SK-MEL-5 (cell line): ENCODE measurements at places on chromosomes 7 and 10. TPM values are rescaled to one million over a fixed set of nuclear protein-coding genes. Genes with fewer than 3 reads are reported as not detected.

Gene CHPF2
- total RNA-seq, result 44.0 and 45.7 TPM in 2 replicates

Gene PDK4
- 304 and 331 TPM in 2 replicates for total RNA-seq

Gene FXYD4
- total RNA-seq, result not detected in 2 replicates

Gene CDHR3
- 3.1 and 5.1 TPM in 2 replicates for total RNA-seq

DNA sequence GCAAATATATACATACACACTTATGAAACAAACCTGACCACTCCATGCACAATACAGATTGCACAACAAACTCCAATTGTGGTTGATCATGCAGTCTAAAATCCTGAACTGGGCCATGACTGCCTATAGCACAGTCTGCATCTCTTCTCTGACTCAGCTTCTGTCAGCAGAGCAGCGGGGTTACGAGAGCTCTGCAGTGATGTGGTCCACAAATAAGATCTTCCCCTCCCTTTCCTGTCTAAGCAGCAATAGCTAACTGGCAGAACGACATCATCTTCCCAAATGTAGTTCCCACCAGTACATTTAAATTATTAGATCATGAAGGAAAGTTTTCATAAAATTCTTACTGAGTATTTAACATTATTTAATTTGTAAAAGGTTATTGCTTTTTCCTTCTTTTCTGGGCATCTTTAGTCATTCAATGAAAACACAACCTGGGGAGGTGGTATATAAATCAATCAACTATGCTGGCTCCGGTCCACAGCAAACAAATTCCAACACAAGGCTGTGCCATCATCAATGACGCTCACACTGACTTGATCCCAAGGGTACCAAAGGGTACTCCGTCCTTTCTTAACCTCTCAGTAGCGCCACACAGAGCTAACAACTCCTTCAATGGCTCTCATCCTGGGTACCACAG, 17.1 kb downstream of the ARHGAP21 start:
- DNase-seq, result peak; percentile 41

GRCh38 chr7:79464051-79464450, 10.6 kb upstream of the MAGI2 start:
- DNase-seq, result no peak

DNA sequence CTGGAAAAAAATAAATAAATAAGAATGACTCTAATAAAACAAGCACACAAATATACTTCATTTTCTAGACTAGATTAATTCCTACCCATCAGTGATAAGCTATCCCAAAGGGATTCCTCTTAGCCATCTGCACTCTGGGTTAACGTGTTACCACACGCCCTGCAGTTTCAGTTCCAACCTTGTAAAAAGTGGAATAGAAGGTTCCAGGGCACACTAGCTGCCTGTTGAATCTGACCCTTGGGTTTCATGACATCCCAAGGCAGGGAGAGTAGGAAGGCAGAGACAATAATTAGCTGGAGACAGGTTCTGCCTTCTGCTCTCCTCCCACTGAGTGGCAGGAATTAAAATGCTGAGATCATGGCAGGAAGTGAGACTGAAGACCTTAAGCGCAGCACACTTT, 33.5 kb downstream of the SLC37A3 start:
- DNase-seq, result no peak

- no peak for DNase-seq
Observed at GRCh38 chr7:27250557-27251070, 8.0 kb downstream of the EVX1 start.

- no peak for DNase-seq
Observed at GRCh38 chr7:75596727-75597614, 104.9 kb downstream of the SPDYE5 start.

DNA sequence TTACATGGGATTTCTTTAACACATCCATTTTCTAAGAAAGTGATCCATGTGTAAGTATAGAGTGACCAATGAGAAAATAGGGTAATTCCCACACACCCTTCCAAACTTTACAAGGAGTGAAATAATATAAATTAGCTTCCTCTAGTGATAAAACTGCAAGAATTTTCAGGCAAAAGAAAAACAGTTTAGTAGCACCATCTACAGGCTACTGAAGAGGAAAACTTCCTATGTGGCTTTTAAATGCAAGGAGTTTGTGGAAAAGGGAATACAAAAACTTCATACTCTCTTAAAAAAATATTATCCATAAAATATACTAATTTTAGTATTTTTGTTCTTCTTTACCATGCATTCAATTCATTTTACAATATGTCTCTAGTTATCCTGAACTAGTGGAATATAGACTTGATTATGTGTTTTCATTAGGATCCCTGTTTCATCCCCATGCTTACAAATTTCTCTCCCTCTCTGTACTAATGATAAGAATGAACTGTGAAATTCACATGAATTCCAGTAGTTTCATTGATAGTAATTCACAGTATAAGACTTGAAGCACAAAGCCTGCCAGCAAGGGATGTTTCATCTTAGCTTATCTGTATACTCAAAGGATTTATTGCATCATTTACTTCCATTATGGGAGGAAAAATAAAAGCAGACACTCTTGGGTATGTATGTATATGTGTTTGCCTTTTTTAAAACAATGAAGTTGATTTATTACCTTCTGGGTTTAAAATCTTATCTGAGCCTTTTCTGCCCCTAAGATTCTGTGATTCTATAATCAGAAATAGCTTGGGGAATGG, 442.9 kb downstream of the AUTS2 start:
- peak; percentile 28 for DNase-seq
